ENCODE measurements at places on chromosomes 7 and 10. TPM values are rescaled to one million over a fixed set of nuclear protein-coding genes. Genes with fewer than 3 reads are reported as not detected.

The HOXA5 gene
- not detected for total RNA-seq

The CACNA2D1 gene
- total RNA-seq = 25.2 TPM

The LBX1 gene
- total RNA-seq = not detected

GRCh38 chr10:127198307-127198706, 1.9 kb upstream of the INSYN2A start:
- DNase-seq = no peak

GRCh38 chr10:77533146-77533886, 104.3 kb downstream of the KCNMA1 start:
- no peak for DNase-seq

- DNase-seq = peak; percentile 46
These were observed 31.3 kb downstream of the KIN start for GRCh38 chr10:7756360-7756992.

DNA sequence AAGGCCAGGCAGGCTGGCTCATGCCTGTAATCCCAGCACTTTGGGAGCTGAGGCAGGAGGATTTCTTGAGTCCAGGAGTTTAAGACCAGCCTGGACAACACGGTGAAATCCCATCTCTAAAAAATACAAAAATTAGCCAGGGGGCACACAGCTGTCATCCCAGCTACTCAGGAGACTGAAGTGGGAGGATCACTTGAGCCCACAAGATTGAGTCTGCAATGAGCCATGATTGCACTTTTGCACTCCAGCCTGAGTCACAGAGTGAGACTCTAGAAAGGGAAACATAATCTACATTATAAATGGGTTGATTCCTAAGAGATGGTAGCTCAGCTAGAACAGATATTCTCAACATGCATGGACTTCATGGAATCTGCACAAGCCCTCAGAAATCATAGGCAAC, 6.3 kb upstream of the LIPF start:
- no peak for DNase-seq

GRCh38 chr10:17179002-17179401, 22.5 kb downstream of the TRDMT1 start:
- no peak for DNase-seq

GRCh38 chr10:88934900-88935672, 17.5 kb downstream of the ACTA2 start:
- DNase-seq = no peak

DNA sequence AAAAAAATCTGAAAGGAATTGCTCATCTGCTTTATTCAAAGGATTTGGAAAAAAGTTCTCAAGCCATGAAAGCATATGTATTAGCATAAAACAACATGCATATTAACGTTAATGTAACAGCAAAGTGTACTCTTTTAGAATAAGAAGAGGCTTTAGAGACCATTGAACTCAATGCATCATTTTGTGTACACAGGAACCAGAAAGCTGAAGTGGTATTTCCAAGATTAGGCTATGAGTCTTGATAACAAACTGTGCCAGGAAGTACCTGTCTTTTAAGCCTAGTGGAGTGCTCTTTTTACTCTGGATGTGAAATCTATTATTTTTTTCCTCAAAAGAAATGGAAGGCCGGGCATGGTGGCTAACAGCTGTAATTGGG, 164.2 kb downstream of the THSD7A start:
- DNase-seq = no peak

DNA sequence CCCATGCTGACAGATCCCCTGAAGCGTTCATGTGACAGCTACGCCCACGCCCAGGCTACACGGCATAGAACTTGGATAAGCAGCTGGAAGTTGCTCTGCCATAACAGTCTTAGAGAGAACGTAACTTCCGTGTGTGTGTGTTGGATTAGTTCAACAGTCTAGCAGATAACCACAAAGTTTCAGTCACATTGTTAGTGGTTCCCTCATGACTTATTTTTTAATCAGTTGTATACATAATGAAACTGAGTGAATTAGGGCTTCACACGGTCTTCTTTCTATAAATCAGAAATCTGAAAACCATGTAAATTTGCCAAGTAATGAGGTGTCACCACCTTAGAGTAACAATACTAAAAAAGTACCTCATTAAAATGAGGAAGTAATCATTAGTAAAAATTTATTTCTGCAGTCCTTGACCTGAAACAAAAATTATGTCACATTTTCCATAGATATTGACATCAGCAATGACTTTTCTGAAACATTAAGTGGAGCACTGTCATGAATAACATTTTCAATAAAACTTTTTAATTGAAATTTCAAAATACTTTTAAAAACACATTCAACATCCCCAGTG, 21.7 kb upstream of the MACC1 start:
- no peak for DNase-seq

Data from osteocyte (in vitro differentiated cells).